ENCODE measurements at places on chromosomes 4 and X.

- DNase-seq: no peak
- H3K4me1 ChIP-seq: no peaks in the 10 kb centered on the region
- H3K27me3 ChIP-seq: no peaks in the 10 kb centered on the region
- no peak overlapping the region for H3K27ac ChIP-seq
These were observed 9.0 kb downstream of the GK2 start for GRCh38 chr4:79399076-79399475.

GRCh38 chr4:82457266-82457665 lies 26.9 kb downstream of the ENOPH1 start:
- DNase-seq: no peak
- no peak overlapping the region for H3K27ac ChIP-seq
- no peaks in the 10 kb centered on the region for H3K27me3 ChIP-seq
- H3K4me1 ChIP-seq: no peaks in the 10 kb centered on the region
- peaks cover 72% of the 10 kb centered on the region for H3K36me3 ChIP-seq
- no peak overlapping the region for H3K4me3 ChIP-seq

DNA sequence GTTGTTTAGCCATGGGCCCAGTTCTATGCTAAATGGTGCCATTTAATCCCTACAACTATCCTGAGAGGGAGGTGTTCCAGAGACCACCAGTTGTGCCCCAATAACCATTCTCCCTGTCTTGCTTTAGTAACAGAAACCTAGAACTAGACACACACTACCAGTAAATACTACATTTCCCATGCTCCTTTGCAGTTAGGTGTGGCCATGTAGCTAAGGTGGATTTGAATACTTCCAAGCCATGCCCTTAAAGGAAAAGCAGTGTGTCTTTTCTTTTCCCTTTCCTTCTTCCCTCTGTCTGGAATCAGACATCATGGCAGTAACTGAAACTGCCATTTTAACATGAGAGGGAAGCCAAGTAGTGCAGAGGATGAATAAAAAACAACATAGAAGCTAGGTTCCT lies 90.9 kb upstream of the TMEM33 start:
- H3K27ac ChIP-seq: no peak overlapping the region
- no peak for DNase-seq
- no peaks in the 10 kb centered on the region for H3K36me3 ChIP-seq
- H3K4me1 ChIP-seq: no peaks in the 10 kb centered on the region

DNA sequence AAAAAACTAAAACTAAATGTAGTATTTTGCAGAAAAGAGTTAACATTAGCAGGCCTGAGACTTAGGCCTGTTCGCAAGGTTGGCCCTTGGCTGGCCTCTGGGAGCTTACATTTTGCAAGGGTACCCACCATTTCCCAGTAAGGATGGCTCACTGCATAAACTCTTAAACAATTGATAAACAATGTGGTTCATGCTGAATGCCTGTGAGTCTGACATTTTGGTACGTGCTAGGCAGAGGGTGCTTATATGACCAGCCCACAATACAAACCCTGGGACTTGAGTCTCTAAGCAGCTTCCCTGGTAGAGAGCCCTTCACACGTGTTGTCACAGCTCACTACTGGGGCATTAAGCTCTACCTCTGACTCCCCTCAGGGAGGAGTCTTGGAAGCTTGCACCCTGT lies 7.4 kb downstream of the PRPS2 start:
- H3K27me3 ChIP-seq: no peaks in the 10 kb centered on the region
- no peaks in the 10 kb centered on the region for H3K4me1 ChIP-seq
- no peak overlapping the region for H3K4me3 ChIP-seq
- H3K27ac ChIP-seq: no peak overlapping the region
- no peak for DNase-seq

DNA sequence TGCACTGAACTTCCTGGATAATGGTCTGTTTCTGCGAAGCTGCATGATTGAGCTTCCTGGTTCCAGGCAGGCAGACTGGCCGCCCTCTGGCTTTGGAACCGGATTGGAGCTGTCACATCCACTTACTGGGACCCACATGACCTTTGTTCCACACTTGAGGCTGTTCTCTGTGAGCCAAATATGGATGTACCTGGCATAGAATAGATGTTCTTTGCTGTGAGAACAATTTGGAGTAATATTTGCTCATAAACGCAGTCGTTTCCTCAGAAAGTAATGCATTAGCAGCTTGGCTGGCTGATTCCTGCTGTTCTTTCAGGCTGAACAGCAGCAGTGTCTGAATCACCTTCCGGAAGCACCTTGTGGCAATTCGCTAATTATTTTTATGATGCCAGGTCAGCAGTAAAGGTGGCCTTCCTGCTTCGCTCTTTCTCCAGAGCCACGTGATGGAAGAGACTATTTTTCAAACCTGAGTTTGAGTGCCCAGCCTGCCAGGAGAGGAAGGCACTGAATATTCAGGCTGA lies 78.1 kb upstream of the BOD1L1 start:
- H3K4me1 ChIP-seq: no peaks in the 10 kb centered on the region
- no peak overlapping the region for H3K27ac ChIP-seq
- no peaks in the 10 kb centered on the region for H3K27me3 ChIP-seq
- no peak overlapping the region for H3K4me3 ChIP-seq
- DNase-seq: no peak

DNA sequence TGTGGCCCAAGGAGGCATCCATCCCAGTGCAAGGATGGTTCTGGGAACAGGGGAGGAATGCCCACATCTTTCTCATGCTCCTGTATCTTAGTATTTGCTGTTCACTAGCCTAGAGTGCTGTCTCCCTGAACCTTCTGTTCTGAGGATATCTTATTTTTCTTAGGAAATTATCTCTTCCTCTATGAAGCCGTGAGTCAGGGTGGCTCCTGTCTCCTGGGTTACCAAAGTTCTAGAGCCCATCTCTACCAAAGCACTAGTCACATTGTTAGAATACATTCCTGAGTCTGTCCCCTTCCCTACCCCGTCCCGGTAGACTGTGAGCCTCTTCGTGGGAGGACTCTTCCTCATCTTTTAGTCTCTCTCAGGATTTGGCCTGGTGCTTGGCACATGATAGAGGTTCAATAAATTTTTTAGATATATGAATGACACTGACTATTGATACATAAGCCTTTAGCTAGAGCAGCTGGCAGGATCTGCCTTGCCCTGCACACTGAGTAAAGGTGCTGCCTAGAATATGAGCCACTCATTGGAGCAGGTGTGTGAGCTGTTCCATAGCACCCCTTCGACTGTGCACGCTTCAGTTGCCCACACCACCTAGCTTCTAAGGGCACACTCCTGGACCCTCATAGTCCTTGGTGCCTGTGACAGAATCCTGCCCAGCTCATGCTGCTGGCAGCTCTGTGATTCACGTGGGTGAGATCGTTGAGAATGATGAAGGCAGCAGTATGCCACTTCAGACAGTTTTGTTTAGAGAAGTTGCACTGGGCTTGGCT lies 13.3 kb downstream of the CXCR3 start:
- no peak overlapping the region for H3K4me3 ChIP-seq
- H3K36me3 ChIP-seq: no peaks in the 10 kb centered on the region
- H3K27ac ChIP-seq: no peak overlapping the region

DNA sequence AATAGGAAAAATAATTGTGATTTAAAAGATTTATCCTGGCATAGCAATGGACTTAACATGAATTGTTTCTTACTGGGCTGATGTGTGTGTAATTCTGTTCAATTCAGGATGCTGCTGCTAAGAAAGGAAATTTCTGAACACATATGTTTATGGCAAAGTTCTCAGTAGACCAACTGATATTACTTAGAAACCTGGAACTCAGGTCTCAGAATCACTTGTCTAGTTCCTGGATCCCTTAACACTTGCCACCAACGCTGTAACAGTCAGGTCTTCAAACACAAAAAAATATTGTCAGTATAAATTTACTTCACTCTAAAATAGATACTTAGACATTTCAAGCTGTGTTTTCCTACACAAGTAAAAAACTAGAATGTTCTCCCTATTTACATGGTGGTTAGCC lies 5.5 kb downstream of the CASP3 start:
- no peaks in the 10 kb centered on the region for H3K27me3 ChIP-seq
- H3K4me3 ChIP-seq: no peak overlapping the region
- H3K4me1 ChIP-seq: peaks cover 41% of the 10 kb centered on the region
- DNase-seq: no peak

GRCh38 chr4:184329659-184330400 lies 112.2 kb upstream of the ENPP6 start:
- H3K4me1 ChIP-seq: peaks cover 4% of the 10 kb centered on the region
- peak; percentile 45 for DNase-seq

GRCh38 chr4:173347467-173347866 lies 13.3 kb upstream of the HMGB2 start:
- H3K36me3 ChIP-seq: peaks cover 5% of the 10 kb centered on the region
- DNase-seq: no peak

DNA sequence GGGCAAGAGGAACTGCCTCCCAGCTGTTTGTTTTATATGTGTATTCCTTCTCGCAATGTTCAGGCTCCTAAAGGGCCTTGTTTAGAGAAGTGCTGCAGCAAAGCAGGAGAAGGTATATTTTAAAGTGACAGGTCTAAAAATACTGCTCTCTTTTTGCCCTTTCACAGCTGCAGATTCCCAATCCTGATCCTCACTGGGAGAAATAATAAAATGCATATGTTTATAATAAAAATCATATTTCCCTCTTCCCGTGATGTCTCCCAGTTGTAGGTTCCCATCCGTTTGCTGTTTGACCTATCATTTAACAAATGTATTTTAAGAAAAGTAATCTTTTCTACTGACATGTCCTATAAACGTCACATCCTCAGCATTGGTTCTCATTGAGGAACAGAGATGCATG lies 62.7 kb upstream of the GPC4 start:
- H3K36me3 ChIP-seq: no peaks in the 10 kb centered on the region
- H3K4me1 ChIP-seq: no peaks in the 10 kb centered on the region
- DNase-seq: no peak
- H3K27me3 ChIP-seq: peaks cover 3% of the 10 kb centered on the region
- no peak overlapping the region for H3K27ac ChIP-seq

- H3K4me3 ChIP-seq: no peak overlapping the region
- no peaks in the 10 kb centered on the region for H3K4me1 ChIP-seq
- no peak overlapping the region for H3K27ac ChIP-seq
- H3K36me3 ChIP-seq: no peaks in the 10 kb centered on the region
These were observed 44.0 kb upstream of the STK26 start for GRCh38 chrX:131979116-131979515.

DNA sequence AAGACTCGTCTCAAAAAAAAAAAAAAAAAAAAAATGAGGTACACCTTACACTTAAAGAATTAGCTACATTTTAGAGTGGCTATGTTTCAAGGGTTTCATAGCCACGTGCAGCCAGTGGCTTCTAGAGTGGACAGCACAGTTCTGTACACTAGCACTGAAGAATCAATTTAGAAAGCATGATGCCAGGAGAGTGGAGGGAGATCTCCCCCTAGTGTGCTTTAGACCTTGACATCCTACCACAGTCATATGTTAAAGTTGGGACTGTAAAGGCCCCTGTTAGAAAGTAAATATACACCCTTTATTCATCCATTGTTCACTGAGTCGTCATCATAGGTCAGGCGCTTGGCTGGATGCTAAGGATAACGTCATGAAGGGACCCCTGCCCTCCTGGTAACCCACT lies 179.4 kb downstream of the QDPR start:
- no peak overlapping the region for H3K4me3 ChIP-seq
- H3K4me1 ChIP-seq: no peaks in the 10 kb centered on the region

DNA sequence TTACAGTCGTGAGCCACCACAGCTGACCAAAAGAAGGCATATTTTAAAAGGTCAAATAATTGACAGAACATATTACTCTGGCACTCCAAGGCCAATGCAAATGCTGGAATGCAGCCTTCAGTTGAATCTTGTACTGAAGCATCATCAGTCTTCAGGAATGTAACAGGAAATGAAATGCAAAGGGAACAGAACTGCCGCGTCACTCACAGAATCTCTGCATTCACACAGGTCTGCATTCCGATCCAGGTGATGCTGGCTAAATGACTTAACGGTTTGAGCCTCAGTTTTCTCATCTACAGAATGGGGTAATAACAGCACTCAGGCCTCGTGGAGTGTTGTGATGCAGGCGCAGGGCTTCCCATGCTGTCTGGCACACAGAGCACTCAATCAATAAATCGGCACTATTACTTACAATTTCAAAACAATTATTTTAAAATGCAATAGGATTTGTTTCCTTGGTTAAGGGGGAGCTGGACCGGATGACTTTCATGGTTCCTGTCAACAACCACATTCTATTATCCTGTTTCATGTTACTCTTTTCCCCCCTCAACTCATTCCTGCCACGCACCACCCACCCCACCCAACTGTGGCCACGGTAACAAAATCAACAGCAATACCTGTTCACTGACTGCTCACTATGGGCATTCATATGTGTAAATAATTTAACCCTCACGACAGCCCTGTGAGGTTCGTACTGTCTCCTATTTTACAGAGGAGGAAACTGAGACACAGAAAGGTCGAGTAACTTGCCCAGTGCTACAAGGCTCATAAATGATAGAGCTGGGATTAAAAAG lies 32.4 kb downstream of the IGFBP7 start:
- H3K4me3 ChIP-seq: no peak overlapping the region
- peaks cover 8% of the 10 kb centered on the region for H3K4me1 ChIP-seq
- no peaks in the 10 kb centered on the region for H3K36me3 ChIP-seq
- H3K27ac ChIP-seq: no peak overlapping the region

DNA sequence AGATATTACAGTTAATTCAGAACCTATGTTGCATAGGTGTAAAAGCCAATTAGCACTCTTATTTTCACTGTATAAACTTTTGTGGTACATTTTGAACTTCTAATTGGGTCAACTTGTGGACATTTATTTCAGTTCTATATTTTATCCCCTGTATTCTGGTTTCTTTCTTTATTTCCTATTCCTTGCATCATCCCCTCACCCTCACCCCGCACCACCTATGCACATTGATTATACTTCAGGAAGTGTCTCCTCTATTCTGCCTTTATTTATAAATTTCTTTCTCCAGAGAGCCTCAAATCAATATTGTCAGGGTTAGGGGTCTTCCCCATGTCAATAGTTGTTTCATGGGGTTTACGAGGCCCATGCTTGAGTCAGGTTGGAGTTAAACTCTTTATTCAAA lies 83.1 kb downstream of the TEX13C start:
- H3K4me3 ChIP-seq: no peak overlapping the region
- H3K27me3 ChIP-seq: no peaks in the 10 kb centered on the region
- DNase-seq: no peak
- H3K36me3 ChIP-seq: no peaks in the 10 kb centered on the region
- H3K4me1 ChIP-seq: no peaks in the 10 kb centered on the region
- H3K27ac ChIP-seq: no peak overlapping the region

DNA sequence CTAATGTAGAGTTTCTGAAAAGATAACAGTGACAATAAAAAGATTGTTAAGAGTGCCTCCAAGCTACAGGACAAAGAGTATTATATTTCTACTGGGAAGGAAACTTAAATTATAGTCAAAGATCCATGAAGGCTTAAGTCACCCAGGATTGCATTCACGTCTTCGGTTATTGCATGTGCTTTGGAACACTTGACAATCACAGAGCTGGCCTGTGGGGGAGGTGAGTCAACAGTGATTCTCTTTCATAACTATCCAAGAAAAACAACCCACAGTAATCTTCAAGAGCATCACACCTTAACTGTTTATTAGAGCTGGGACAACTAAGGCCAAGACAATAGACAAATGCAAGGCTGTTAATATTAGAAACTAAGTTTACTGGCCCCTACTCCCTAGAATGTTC lies 40.3 kb downstream of the PDGFC start:
- no peak for DNase-seq
- H3K36me3 ChIP-seq: peaks cover 4% of the 10 kb centered on the region
- H3K27ac ChIP-seq: no peak overlapping the region
- no peaks in the 10 kb centered on the region for H3K27me3 ChIP-seq
- no peak overlapping the region for H3K4me3 ChIP-seq

GRCh38 chr4:127417885-127418535 lies 214.7 kb upstream of the INTU start:
- no peaks in the 10 kb centered on the region for H3K4me1 ChIP-seq
- H3K27me3 ChIP-seq: no peaks in the 10 kb centered on the region
- DNase-seq: no peak
- no peaks in the 10 kb centered on the region for H3K36me3 ChIP-seq
- H3K27ac ChIP-seq: no peak overlapping the region

GRCh38 chrX:15563056-15563455 lies 37.7 kb downstream of the ACE2 start:
- no peak for DNase-seq
